ENCODE measurements at places on chromosomes 2 and 18.

DNA sequence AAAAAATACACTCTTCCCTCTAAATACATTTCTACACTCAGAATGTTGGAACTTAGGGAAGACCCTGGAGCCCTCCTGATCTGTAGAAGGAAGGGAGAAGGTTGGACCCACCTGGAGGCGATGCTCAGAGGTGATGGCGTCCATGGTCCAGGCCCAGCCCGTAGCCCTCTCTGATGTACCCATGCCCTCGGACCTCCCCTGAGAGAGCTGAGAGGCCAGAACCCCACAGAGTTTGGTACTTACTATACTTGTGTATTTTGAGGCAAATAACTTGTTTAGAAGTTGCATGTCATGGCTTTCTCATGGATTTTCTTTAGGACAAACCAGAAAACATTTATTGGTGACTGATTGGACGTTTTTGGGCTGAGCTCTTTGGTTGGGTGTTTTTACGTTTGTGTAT lies 10.5 kb downstream of the CTDP1 start:
- no peak for DNase-seq

GRCh38 chr2:28269019-28269784 lies 123.5 kb upstream of the FOSL2 start:
- no peak for DNase-seq

DNA sequence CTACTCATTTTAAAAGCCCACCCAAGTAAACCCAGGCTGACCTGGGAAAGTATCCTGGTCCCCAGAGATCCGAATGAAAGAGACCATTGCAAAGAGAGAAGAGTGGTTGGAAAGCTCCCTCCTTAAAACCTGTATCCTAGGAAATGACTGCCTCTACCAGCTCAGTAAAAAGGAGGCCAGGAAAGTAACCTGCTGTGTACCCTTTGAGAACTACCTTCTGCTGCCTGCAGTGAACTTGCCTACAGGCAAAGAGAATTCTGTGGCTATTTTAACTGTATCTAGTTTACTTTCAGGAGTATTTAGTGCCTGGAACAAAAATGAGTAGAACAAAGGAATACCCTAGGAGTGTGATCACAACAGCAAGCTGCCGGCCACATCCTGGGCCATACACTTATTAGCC lies 641.7 kb upstream of the NRXN1 start:
- no peak for DNase-seq

DNA sequence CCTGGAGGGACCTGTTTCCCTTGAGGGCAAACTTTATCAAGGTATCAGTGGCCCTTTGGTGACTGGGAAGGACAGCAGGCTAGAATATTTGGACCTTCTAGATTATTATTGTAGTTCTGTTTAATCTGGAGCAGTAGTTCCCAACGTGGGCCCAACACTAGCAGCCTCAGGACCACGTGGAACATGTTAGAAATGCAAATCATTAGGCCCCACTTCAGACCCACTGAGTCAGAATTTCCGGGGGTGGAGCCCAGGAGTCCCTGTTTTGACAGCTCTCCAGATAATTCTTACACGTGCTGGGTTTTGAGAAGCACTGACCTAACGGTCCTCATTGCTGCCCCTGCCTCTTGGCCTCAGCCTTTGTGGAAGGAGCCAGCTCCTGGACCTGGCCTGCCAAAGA lies 25.5 kb upstream of the DYNC2LI1 start:
- no peak for DNase-seq

DNA sequence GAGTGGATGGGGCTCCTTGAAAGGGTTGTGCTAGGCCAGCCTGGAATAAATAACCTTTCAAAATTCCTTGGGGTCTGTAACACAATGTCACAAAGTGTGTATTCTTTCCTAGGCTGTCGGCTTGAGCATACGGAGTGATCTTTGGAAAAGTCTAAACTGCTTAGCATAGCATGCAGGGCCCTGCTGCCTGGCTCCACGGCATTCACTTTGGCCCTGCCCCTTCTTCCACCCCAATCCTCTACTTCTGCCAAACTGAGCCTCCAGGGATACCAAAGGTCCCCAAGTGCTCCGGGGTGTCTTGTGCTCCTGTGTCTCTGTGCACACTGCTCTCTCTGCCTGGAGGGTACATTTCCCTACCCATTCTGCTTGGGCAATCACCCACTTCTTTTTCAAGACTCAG lies 196.1 kb downstream of the LTBP1 start:
- no peak for DNase-seq
